ENCODE measurements at places on chromosomes 16 and 17.

DNA sequence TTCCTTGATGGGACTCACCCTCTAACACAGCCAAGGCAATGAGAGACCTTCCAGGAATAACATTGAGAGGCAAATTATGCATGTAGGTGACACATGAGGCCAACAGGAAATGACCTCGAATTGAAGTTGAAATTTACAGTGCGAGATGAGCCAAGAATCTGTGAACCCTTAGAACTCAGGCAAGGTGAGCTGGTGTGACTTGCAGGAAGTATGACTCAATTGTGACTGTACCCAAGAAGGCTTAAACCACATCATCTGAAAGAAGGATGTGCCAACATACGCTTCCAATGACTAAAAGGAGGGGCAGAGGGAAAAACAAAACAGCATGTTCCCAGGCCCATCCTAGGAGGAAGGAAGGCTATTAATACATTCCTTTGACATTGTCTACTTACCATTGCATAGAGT is 44.8 kb downstream of the PITPNC1 start:
- DNase-seq = peak; percentile 43

- peak; percentile 84 for DNase-seq
These were observed 41.0 kb downstream of the TUBD1 start for GRCh38 chr17:59851439-59852375.

- no peak for DNase-seq
These were observed 10.1 kb upstream of the SLC16A5 start for GRCh38 chr17:75077496-75078283.

- DNase-seq = no peak
These were observed 53.2 kb downstream of the SLC39A11 start for GRCh38 chr17:73039282-73039681.

Measured in AG09319 (cell line).